ENCODE measurements at places on chromosomes 6 and 20. TPM values are rescaled to one million over a fixed set of nuclear protein-coding genes. Genes with fewer than 3 reads are reported as not detected.

OPRM1 gene
- not detected for total RNA-seq

SLC32A1 gene
- not detected for total RNA-seq

TNXB gene
- total RNA-seq, result 0.89 TPM

VGLL2 gene
- not detected for total RNA-seq

CLVS2 gene
- under 0.01 TPM for total RNA-seq

ARMC12 gene
- total RNA-seq, result 0.42 TPM

All from smooth muscle cell of the umbilical artery (primary cell).